T1000 (cell line): ENCODE measurements at places on chromosomes 3 and 15.

GRCh38 chr3:135014566-135014965, 219.5 kb downstream of the EPHB1 start:
- DNase-seq = no peak

- no peak for DNase-seq
Measured at GRCh38 chr3:105281989-105282388, 84.7 kb upstream of the ALCAM start.

DNA sequence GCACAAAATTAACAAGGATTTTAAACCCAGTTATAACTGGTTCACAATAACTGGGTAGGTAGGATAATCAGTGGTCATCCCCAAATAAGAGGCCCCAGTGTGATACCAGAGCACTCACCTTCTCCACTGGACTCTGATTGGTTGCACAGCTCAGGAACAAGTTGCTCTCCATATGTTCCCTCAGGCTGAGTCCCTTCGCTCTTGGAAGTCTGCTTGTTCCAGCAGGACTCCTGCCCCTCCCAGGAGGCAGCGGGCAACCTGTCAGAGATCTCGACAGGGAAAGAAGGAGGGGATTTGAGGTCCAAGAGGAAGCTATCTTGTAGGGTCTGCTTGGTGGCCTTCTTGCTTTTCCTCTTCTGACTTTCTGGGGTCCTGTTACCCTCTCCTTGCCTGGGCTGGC, 51.6 kb upstream of the HEG1 start:
- no peak for DNase-seq

GRCh38 chr3:178439504-178439903, 96.7 kb upstream of the KCNMB2 start:
- no peak for DNase-seq

- no peak for DNase-seq
Measured at GRCh38 chr3:189605717-189606116, 25.5 kb upstream of the TP63 start.

DNA sequence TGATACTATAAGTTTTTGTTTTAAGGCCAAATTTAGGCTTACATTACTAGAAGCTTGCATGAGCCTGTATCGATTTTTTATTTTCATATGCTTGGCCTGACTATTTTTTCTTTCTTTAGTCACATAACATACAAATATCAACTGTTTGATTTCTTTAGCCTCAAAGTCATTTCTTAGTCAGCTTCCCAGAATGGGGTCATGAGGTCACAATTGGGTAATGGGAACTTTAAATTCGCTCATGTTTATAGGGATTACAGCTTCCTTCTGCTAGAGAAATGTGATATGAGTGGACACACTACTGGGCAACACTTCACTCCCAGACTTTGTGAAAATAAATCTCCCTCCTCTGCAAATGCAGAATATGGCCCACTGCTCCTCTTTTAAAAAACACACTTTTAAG, 9.1 kb upstream of the TIPARP start:
- no peak for DNase-seq

GRCh38 chr3:79521221-79521848, 246.5 kb downstream of the ROBO1 start:
- DNase-seq = peak; percentile 16

DNA sequence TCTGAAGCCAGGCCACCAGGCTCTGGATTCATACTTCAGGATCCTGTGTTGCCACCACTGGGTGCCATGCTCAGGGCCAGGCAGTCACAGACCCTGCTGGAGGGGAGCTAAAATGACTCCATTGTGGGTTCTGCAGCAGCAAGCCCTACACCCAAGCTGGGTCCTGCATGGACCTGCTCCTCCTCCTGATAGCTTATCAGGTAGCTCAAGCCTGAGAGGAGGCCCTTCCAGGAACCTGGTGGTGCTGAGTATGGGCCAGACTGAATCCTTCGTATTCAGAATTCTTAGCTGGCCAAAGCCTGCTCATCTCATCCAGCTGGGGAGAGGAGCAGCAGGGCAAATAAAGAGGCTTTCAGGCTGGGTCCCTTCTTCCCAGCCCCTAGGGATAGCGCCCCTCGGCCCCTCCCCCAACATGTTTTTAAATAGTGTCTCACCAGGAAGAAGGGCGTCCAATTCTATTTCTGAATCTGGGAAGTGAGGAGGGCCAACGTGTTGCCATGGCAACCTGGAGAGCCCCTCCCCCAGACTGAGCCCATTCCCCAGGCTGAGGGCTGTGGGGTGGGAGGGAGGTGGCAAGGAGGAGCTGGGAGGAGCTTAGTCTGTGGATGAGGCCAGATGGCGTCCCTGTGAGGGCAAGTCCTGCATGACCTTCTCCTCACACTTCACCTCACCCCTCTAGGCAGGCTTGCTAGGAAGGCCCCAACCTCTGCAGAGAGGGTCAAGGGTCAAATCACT, 11.0 kb upstream of the CAMKV start:
- DNase-seq = no peak

DNA sequence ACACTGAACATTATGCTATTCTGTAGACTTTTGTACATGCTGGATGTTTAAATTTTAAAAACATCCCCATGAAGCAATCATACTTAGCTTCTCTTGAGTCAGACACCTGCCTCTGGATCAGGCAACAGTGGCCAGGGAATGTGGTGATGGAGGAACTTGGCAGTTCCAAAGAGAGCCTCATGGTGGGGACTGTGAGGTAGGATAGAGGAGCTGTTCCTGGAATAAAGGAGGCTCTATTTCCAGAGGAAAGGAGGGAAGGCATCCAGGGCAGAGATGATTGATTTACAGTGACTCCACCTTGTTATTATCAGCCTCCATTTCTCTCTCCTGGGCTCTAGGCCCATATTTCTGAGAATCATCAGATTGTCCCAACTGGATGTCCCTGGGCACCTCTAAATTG, 35.0 kb upstream of the ABHD17C start:
- DNase-seq = no peak

DNA sequence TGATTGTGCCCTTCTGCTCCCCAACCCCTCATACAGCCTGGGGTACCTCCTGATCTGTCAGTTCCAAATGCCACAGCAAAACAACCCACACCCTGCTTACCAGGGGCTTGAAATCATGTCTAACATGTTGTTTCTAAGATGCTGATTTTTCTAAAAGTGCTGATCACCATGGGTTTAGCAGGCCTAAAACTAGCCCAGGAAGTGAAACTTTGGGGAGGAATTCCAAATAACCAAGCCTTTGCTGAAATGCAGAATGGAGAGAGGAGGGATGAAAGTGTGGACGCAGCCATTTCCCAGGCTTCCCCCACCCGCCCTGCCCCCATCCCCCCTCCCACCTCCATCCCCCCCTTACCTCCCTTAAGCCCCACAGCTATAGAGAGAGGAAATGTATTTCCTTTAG, 2.0 kb upstream of the HRH1 start:
- no peak for DNase-seq

GRCh38 chr3:15120986-15121385, 22.0 kb upstream of the RBSN start:
- no peak for DNase-seq

DNA sequence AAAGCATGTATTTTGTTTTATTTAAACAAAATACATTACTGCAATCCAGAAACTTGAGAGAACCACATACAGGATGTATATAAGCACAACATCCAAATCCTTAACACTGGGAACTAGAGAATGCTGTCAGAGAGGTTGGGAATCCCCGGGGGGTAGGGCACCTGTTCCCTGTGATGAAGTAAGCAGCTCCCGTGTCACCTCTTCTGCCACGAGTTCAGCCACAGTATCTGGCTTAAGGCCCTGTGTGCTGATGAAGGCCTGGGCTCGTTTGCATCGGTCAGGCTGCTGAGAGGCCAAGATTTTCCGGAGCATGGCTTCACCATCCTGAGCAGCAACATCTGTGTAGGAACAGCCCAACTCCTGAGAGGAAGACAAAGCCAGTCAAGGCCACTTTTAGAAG, 36.4 kb downstream of the EIF3J start:
- DNase-seq = no peak

- DNase-seq = no peak
Measured at GRCh38 chr3:37955918-37956707, 34.5 kb upstream of the VILL start.

GRCh38 chr15:73965094-73965757, 26.9 kb downstream of the STOML1 start:
- no peak for DNase-seq

DNA sequence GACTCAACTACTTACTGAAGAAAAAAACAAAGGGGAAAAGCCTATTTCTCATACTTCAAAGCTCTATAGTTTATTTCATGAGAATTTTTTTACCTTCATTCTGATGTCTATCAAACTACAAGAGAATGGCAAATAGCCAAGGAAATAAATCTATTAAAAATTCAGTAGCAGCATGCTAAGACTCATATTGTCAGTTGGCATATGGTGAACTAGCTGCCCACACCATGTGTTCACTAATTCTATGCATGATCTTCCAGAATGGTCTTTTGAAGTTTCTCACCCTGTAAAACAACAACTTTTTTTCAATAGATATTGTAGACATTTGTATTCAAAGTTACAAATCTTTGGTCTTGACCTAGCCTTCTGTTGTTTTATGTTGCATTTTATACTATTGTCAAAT, 386.2 kb downstream of the RSL24D1 start:
- DNase-seq = no peak

GRCh38 chr15:99009741-99010330, 2.2 kb upstream of the PGPEP1L start:
- no peak for DNase-seq

GRCh38 chr3:113218011-113218680, 6.8 kb downstream of the BOC start:
- no peak for DNase-seq

DNA sequence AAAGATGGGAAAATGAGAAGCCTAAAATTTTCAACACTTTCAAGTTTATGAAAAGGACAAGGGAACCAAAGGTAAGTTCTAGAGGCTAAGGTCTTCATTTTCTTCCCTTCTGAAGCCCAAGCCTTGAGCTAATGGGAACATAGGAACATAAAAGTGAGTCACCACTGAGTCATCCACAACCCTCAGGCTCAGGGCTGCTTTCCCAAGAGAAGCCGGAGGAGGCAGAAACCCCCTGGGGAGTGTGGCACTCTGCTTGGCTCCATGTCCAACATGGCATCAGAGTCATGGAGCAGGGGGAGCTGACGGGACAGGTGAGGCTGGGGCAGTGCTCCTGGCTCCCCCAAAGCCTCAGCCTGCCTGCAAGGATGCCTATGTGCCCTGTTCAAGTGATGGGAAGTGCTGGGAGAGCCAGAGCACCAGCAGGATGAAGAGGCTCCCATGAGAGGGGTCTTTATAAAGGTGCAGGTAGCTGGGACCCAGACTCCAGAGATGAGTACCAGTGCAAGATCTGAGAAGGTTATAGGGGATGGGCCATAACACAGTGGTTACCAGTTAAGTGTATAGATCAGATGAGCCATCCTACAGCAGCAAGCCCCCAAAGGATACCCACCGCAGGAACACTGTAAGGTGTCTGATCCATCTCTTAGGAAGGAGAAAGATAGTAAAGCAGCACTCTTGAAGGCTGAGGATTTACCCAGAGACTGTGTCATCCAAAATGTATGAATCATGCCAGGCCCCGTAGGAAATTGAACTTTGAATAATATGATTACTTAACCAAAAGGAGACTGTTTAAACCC, 31.8 kb upstream of the RYR3 start:
- DNase-seq = peak; percentile 80

- no peak for DNase-seq
Measured at GRCh38 chr3:147655236-147655635, 246.1 kb downstream of the ZIC1 start.

- DNase-seq = no peak
Measured at GRCh38 chr15:88230823-88231222, 25.7 kb downstream of the NTRK3 start.

- DNase-seq = no peak
Measured at GRCh38 chr3:50154476-50154839, 666 bp upstream of the SEMA3F start.

GRCh38 chr3:43870844-43871626, 180.3 kb downstream of the ABHD5 start:
- DNase-seq = no peak

- DNase-seq = no peak
Measured at GRCh38 chr3:30443756-30444673, 162.4 kb upstream of the TGFBR2 start.

DNA sequence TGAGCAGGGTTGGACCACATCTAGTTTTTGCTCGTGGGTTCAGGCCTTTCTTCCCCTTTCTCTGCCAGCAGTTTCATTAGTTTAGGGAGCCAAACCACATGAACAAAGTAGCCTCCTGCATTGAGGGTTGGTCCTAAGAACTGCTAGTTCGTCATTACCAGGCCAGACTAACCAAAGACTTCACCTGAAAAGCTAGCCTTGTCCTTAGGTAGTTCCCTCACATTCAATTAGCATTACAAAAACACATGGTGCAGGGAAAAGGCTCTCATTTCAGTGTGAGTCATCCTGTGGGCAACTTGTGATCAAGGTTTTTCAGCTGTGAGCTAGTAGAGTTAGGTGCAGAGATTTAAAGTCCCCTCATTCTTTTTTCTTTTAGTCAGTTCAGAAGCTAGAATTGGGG, 279.3 kb upstream of the CTNNB1 start:
- DNase-seq = no peak

- DNase-seq = no peak
Measured at GRCh38 chr15:87707566-87708130, 548.9 kb downstream of the NTRK3 start.

DNA sequence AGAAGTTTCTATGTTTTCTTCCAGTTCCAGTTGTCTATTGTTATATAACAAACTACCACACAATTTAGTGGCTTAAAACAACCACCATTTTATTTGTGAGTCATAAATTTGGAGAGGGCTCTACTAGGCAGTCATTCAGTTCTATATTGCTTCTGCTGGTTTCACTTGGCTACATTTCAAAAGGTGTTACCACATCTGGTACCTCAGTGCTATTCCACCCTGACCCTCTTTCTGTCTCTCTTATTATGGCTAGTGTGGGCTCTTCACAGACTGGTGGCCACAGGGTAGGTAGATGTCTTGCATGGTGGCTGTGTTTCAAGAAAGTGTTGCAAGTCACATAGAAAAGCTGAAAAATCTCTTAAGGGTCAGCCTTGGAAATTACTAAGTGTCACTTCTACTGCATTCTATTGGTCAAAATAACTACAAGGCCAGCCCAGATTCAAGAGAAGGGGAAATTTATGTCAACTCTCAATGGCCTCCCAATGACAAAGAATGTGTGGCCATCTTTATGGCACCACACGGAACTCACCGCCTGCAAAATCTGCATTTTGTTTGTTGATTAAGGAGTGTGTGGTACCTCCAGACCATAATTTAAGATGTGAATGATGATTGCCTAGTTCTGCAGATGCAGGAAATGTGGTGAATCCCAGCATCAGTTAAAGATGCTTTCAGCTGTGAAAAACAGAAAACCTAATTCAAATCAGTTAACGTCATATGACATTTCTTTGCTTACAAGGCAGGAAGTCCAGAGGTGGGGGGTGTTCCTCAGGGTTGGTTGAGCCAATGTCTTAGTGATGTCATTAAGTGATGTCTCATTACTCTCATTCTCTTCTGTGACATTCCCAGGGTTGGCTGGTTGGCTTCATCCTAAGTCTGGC, 105.8 kb upstream of the RASGRP1 start:
- no peak for DNase-seq

DNA sequence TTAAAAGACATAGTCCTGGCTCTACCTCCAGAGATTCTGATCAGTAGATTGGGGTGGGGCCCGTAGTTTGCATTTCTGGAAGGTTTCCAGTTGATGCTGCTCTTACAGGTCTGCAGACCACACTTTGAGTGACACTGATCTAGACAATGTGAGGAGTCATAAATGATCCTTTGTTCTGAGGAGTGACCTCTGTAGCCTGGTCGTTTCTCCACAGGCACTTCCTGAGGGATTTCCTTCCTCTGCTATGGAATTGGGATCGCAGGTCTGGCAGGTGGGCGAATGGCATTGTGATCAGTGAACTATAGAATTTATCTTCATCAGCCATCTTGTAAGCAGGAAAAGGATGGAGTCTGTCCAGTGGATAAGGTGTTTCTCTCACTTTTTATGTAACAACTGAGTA, 5.5 kb downstream of the GFM1 start:
- DNase-seq = no peak
